SJSA1 (cell line): ENCODE measurements at places on chromosomes 1 and 21. TPM values are rescaled to one million over a fixed set of nuclear protein-coding genes. Genes with fewer than 3 reads are reported as not detected.
A peak's percentile ranks its signal among the peaks of the same experiment; 100 is the strongest.

DNA sequence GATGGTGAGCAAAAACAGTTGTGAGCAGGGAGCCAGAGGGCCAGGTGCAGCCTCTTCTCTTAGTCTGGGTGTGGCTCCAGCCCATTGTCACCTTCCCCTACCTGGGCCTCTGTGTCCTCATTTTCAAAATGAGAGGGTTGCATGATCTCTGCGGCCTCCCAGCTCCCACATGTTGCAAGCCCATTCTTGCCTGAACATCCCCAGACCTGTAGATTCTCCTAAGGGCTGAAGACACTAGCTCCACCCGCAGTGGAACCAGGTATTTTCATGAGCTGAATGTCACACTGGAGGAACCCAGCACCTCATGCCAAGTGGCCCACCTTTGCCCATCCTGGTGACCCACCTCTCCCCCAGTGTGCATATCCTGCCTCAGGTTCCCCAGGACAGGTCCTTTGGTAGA lies 12.3 kb downstream of the IKBKE start:
- DNase-seq, result no peak

Gene TSPAN1
- not detected in 2 replicates for total RNA-seq

- no peak for DNase-seq
Observed at GRCh38 chr1:164777518-164777917, 218.5 kb downstream of the PBX1 start.

- no peak for DNase-seq
Observed at GRCh38 chr1:8567146-8567545, 249.2 kb downstream of the SLC45A1 start.

GRCh38 chr21:35249636-35250035 lies 200.5 kb upstream of the RUNX1 start:
- DNase-seq, result no peak

DNA sequence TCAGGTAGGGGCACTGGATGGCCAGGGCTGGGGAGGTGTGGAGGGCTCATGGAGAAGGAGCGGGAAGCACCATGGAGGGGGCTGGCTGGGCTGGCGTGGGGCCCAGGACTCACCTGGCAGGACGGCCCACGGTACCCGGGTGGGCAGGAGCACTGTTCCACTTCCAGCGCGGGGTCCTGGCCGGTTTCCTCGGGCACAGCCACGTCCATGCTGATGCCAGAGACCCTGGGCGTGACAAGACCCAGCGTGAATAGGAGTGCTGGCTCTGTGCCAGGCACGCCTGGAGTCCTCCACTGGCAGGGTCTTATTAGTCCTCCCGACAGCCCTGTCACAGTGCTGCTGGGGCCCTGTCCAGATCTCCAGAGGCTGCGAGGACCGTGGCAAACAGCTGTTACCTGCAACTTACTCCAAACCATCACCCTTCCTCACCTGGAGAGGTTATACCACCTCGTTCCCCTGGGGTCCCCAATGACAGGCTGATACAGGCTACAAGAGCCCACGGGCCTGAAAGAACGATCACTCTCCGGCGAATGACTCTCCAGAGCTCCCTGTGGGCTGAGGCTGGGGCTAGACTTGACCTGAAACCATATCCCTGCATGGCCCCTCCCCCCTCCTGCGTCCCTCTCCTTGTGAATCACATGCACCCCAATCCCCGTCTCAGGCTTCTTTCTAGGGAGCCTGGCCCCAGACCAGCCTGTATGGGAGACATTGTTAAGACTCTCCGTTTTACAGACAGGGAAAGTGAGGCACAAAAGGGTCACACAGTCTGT lies 62.1 kb downstream of the HSPG2 start:
- DNase-seq, result no peak

- no peak for DNase-seq
Observed at GRCh38 chr1:201226178-201226514, 35.5 kb downstream of the IGFN1 start.

DNA sequence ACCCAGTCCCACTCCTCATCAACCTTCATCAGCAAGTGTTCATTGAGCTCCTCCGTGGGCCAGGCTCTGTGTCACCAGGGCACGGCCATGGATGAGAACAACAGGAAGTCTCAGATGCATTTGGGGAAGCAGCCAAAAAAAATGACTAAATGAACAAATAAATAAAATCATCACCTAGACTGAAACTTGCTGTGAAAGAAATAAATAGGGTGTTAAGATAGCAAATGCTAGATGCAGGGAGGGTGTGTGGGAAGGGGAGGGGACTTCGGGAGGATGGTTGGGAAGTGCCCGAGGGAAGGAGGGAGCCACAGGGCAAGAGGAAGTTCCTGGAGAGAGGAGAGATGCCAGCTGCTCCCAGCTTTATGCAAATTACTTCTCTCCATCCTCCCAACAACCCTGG lies 696.7 kb downstream of the PTPRU start:
- peak; percentile 45 for DNase-seq

DNA sequence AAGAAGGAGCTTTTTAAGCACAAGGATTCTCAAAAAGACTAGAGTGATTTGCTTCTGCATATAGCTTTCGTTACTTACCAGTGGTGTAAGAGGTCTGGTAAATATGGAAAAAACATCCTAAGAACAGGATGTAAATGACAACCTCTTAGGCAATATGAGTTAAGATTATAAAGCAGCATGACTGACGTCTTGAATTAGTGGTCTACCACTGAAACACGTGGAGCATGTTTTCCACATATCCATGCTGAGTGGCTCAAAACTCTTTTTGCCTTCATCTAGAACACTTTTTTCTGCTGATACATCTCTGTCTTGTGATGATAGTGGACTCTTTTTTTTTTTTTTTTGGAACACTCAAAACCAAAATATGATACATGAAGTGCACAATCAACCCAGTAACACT lies 44.6 kb downstream of the RCAN1 start:
- no peak for DNase-seq

GRCh38 chr1:178417858-178418257 lies 78.9 kb downstream of the CLEC20A start:
- DNase-seq, result peak; percentile 33

DNA sequence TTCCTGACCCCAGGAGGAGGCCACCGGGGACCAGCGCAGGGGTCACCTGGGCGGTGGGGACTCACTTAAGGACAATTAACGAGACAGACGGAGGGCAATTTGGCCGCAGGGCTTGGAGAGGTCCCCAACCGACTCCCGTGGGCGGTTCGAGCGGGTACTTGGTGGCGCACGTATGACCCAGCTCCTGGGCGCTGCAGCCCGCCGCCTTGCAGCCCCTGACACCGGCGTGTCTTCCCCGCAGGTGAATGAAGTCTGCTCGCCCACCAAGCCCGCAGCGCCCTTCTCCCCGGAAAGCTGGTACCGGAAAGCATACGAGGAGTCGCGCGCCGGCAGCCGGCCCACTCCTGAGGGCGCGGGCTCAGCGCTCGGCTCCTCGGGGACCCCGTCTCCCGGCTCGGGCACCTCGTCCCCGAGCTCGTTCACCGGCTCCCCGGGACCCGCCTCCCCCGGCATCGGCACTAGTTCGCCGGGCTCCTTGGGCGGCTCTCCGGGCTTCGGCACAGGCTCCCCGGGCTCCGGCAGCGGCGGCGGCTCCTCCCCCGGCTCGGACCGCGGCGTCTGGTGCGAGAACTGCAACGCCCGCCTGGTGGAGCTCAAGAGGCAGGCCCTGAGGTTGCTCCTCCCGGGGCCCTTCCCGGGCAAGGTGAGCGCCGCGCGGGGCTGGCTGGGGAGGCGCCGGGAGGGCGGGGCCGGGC lies 1.4 kb downstream of the KIF26B start:
- DNase-seq, result peak; percentile 87

DNA sequence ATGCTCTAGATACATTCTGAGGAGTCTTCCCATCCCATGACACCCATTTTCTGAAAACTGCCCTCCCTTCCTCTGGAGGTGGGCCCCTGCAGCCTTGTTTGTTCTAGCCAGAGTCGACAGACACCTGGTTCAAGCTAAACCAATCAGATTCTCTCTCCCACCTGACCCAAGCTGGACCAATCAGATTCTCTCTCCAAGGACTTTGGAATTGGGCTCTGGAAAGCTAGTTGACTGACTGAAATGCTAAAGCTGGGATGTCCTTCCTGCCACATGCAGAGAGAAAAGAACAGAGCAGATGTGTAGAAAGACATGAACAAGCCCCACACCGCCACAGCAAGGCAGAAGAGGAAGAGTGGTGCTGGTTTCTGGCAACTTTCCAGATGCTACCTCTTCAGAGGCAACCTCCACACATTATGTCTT lies 24.6 kb downstream of the ASAP3 start:
- no peak for DNase-seq
